Muscle of arm (tissue), 14 donors: ENCODE measurements at places on chromosomes 2 and 18.

DNA sequence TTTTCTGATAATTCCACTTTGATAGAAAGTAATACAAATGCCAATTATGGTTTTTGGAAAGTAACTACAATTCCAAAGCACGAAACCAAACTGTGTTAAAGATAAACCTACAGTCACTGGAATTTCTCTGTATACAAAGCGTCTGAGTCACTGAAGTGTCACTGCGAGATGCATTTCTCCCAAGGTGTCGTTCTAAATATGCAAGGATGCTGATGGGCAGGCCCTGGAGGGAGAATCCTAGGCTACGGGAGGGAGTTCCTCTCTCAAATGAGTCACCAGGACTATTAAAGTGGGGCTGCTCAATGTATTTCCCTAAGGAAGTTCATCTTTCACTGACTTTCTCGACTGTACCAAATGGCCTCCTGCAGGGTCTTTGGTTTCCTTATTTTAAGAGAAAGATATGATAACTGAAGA is 163.8 kb upstream of the STK17B start:
- DNase-seq: no peak

DNA sequence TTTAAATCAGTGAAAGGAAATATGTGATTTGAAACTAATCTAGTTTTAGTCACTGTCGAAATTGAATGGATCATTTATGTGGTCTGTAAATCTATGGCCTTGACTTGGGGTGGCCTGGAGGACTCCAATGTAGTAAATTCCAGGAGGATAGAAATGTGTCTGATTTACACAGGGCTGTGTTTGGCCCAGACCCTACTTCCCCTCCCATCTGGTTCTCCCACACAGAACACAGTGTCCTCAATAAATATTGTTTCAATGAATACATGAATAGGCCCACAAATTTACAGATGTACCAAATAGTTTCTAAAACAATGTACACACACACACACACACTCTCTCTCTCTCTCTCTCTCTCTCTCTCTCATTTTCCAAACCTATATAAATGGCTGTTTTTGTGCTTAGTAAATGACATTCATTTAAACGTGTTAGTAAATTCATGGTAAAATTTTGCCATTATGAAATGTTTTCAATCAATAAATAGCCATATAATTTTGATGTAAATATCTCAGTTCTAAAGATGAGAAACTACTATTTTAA is 1.9 kb downstream of the CCDC68 start:
- no peak for DNase-seq

- no peak for DNase-seq
These were observed 44.5 kb upstream of the RMND5A start for GRCh38 chr2:86675511-86676015.

- DNase-seq: no peak
These were observed 258.6 kb downstream of the EN1 start for GRCh38 chr2:118588850-118589249.

DNA sequence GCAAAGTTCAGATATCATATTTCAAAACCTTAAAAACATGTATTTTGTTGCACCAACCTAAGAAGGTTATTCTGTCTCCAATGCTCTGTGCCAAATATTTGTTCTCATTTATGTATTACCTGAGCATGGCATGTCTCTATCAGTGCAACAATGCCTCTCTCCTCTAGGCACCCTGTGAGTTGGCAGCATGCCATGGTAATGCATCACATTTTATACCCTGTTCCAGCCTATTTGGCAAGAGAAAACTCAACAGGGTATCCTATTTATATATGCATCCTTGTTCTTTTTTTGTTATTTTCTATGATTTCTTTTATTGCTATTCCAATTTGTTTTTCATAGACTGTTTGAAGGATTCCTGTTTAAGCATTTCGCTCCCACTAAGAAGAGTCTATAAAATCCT is 126.3 kb upstream of the NRXN1 start:
- no peak for DNase-seq
